Daoy (cell line): ENCODE measurements at places on chromosomes 13 and 19.

- peak; percentile 3 for DNase-seq
Measured at GRCh38 chr13:102873653-102874052, 27.8 kb downstream of the ERCC5 start.

GRCh38 chr19:19256072-19256969 lies 16.8 kb downstream of the TM6SF2 start:
- no peak for DNase-seq

- no peak for DNase-seq
Measured at GRCh38 chr19:29787281-29787680, 24.5 kb upstream of the CCNE1 start.

GRCh38 chr13:30985637-30986205 lies 53.3 kb downstream of the TEX26 start:
- peak; percentile 38 for DNase-seq

GRCh38 chr13:42551611-42552010 lies 22.3 kb upstream of the TNFSF11 start:
- DNase-seq: no peak

DNA sequence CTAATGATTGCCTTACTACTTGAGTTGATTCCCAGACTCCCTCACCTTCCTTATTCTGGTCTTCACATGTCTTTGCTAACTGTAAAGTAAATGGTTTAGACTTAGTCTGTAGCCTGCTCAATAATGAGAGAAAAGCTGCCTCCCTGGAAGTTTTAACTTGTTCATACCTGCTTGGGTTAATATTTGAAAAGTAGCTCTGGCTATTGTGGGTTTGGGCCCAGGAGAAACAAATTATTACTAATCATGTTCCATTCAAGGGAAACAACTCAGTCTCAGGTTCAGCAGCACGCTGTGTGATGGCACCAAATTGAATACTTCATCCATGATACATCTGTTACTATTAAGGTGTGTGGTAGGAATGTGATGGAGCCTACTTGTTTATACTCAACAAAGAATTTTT lies 75.0 kb downstream of the ZMYM2 start:
- DNase-seq: no peak

GRCh38 chr19:58367698-58368454 lies 5.3 kb upstream of the ZNF497 start:
- DNase-seq: no peak

DNA sequence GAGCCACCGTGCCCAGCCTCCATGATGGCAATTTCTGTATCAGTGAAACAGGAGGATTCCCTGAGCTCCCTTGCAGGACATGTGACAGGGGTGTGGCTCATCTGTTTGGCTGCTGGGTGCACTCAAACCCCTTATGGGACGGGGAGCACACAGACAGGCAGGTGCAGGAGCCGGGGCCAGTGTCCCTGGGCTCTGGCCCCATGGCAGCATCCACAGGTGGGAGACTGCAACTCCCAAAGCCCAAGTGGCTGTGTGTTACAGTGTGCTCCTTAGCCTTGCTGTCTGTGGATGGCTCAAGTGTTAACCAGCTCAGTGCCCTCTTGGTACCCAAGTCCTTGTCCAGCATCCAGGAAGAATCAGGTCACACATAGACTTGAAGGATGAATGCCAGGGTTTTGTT lies 14.6 kb downstream of the MBD3L1 start:
- DNase-seq: no peak

DNA sequence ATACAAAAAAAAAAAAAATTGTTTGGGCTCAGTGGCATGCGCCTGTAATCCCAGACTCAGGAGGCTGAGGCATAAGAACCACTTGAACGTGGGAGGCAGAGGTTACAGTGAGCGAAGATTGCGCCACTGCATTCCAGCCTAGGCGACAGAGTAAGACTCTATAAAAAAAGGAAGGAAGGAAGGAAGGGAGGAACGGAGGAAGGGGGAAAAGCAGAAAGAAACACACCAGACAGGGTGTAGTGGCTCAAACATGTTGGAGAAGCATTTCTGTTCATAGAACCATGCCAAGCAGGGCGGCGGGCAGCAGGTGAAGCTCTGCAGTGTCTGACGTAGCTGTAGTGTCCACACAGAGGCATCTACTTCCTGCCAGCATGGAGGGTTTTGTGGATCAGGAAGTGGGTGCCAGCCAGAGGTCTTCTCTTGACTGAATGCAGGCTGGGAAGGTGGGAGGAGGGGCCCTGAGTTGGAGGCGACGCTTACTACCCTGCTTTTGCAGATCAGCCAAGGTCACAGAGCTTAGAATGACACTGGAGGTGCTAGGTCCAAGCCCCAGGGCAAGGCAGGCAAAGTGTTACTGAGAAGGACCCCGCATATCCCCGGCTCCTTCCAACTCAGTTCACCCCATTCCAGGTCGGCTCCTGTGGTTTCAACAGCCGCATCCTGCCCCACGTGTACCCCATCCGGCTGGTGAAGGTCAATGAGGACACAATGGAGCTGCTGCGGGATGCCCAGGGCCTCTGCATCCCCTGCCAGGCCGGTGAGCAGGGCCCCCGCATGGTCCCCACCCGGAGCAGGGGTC lies 11.6 kb upstream of the PGLS start:
- DNase-seq: no peak

DNA sequence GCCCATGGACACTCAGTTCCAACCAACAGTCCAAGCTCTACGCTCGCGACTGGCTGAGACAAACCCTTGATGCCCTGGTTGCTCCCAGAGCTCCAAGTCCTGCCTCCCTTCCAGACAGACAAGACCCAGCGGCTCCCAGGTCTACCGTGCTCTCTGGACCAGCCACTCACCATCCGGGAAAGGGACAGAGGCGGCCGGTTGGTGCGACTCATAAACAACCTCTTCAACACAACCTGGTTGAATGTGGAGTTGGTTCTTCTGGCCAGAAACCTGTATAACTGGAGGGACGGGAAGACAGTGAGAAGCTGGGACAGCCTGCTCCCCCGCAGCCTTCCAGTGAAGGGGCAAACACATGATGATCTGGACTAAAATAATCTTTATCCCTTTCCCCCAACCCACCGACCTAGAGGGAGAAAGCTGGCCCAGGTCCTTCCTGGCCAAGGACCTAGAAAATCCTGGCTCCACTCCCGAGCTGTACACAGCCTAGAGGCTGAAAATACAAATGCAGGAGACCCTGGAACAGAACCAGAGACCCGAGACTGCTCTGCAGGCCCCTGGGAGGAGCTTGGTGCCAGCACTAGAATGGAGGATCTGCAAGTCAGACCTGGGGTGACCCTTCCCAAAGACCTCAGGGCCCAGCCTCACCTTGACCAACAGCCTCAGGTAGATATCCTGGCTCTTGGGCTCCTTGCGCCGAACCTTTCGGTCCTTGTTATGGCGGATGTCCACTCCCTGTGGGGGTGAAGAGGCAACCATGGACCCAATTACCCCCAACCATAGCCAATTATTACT lies 1.6 kb downstream of the RPL18 start:
- no peak for DNase-seq

GRCh38 chr19:11704626-11705025 lies 34.1 kb downstream of the ZNF823 start:
- DNase-seq: no peak

DNA sequence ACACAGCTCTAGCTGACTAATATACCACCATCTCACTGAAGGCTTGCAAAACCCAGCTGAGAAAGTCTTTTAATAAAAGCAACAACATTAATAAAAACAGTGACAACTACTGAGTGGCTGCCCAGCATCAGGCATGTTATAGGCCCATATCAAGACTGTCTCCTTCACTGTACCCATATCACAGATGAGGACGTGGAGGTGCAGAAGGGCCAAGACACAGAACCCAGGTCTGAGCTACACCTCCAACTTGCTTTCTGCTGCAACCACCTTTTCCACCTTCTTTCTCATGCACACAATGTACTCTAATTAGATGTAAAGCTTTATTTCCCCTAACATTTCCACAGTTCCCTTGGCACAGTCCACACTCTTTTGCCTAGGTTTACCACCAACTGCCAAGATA lies 10.7 kb upstream of the MED26 start:
- no peak for DNase-seq

DNA sequence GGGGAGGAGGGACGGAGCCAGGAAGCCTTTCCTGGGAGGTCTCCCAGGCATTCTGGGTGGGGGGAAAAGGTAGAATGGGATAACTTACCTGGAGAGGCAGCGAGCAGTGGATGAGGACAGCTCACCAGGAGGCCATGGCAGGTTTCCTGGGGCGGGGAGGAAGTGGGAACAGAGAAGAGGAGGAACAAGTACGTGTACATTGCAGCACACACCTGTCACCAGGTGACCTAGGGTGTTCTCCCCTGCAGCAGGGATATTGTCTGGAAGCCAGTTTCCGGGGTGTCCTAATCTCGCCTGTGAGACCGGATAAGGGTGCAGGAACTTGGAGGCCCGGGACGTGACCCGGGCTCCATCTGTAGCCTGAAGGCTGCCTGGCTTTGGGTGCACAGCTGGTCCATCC lies at the start of gene FUT3:
Gene FUT3 (minus strand): TSS at position 148 of the 400 bp plus-strand sequence.
- no peak for DNase-seq

DNA sequence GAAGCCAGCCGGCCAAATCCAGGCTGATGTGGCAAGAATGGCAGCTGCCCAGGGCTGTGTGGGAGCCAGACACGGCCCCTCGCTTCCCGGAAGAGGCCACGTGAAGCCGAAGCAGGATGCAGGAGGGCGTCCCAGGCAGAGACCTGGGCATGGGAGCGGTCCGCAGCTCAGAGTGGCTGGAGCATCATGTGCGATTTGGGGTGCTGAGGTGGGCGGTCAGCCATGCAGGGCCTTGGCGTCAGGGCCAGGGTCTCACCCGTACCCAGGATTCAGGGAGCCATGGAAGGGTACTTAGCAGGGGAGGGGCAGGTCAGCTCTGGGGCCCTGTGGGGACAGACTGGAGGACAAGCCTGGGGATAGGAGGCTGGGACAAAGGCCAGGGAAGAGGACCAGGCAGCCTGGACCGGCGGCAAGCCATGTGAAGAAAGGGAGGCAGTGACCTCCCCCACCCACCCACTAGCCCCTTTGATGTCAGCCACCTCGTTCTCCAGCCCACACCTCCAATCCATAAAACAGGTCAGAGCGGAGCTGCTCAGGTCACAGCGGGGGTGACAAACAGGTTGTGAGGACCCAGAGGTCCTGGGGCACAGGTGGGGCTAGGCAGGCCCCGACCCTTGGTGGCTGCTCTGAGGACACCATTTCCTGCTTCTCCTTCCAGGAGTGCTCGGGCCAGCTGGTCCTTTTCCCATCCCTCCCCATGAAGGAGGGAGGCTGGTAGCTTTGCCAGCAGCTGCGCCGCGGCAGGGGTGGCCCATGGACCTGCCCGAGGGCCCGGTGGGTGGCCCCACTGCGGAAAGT lies 2.3 kb downstream of the KASH5 start:
- DNase-seq: no peak

GRCh38 chr19:18118420-18119012 lies 20.9 kb downstream of the MAST3 start:
- DNase-seq: no peak

DNA sequence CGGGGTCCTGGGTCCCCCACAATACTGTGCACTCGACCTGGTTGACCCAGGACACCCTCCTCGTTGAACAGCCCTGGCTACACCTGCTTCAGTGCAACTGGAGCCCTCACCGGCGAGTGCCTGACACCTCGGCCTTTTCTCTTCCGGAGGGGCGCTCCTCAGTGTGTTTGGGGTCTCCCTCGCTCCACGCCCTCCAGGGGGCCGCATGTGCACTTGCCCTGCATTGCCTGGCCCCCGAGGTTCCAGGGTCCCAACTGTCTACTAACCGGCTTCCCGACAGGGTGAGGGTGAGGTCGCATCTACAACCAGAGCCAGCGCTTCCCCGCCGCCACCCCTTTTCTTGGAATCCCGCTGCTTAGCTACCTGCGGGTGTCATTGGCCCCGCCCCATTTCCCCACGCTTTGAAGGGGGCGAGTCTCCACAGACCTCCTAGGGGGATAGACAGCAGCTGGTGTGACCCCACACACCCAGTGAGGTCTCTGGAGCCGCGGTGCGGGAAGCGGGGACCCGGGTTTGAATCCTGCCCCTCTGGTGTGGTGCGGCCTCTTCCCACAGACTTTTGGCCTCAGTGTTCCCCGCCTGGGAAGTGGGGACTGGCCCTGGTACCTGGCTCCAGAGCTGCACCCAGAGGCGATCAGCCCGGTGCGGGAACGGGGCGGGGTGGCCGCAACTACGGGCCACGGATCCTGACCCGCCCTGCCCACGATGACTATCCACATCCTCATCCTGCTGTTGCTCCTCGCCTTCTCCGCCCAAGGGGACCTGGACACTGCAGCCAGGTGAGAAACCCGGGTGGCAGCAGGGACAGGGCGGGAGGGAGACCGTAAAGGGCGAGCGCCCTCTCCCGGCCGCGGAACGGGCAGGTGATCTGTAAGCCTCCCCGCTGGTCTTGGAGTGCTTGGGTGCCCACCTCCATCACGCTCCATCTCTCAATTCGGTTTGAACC lies at the start of gene ADM5:
Gene ADM5 (plus strand): TSS at position 462 of the 946 bp plus-strand sequence. CDS start 244 bp downstream, at position 706.
- peak; percentile 69 for DNase-seq

DNA sequence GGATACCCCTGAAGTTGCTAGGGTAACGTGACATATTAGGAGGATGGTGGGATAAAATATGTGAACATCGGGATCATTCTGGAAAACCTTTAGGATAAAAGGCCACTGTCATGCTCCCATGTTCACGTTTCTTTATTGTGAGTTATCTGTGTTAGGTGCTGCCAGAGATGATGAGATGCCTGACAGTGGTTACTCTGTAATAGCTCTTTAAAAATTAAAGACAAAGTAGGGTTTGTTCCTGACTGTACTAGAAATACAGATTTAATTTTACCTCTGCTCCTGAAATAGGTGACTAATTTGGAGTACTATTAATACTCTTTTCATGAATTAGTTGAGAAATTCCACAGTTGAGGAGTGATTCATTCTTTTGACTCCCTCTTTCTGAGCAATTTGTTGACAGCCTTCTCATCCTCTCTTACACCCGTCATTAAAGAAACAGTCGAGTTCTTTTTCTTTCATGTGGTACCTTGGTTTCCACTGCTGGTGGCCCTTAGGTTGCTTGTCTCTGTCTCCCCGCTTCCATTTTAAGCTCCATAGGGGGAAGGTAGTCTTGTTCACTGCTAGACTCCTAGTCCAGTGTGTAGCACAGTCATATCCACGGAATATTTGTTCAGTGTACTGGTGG lies 28.4 kb downstream of the SAE1 start:
- no peak for DNase-seq
